ENCODE measurements at places on chromosomes 12 and 14.

- DNase-seq: no peak
Measured at GRCh38 chr12:53378724-53379388, 1.1 kb upstream of the SP1 start.

DNA sequence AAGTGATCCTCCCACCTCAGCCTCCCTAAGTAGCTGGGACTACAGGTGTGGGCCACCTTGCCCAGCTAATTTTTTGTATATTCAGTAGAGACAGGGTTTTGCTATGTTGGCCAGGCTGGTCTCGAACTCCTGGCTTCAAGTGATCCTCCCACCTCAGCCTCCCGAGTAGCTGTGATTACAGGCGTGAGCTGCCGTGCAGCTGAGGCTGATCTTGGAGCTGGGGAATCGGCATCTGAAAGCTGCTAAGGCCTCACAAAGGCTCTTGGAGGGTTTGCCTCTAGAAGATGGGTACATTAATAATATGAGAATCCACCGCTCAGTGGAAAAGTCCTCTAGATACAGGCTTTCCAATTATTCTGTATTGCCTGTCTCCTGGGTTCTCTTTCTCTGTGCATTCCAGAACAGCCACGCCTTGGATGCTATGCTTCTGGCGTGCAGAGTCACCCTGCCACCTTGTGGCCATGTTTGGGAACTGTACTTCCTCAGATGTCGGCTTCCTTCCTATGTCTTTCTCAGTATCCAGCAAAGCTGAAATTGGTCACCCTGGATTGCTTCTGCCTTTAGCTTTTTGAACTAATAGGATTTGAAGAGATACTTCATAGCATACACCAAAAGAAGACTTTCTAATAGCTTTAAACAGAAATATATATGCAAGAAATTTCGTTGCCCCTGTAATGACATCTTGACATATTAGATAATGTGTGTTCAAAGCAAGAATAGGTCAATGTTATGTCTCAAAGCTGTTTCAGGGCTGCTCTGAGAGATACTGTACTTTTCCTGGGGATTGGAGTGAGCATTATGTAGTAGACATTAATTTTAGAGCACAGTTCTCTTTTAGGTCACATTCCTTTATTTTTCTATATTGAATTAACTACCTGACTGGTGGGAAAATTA, 75.4 kb downstream of the SNAPC1 start:
- DNase-seq: peak; percentile 83

DNA sequence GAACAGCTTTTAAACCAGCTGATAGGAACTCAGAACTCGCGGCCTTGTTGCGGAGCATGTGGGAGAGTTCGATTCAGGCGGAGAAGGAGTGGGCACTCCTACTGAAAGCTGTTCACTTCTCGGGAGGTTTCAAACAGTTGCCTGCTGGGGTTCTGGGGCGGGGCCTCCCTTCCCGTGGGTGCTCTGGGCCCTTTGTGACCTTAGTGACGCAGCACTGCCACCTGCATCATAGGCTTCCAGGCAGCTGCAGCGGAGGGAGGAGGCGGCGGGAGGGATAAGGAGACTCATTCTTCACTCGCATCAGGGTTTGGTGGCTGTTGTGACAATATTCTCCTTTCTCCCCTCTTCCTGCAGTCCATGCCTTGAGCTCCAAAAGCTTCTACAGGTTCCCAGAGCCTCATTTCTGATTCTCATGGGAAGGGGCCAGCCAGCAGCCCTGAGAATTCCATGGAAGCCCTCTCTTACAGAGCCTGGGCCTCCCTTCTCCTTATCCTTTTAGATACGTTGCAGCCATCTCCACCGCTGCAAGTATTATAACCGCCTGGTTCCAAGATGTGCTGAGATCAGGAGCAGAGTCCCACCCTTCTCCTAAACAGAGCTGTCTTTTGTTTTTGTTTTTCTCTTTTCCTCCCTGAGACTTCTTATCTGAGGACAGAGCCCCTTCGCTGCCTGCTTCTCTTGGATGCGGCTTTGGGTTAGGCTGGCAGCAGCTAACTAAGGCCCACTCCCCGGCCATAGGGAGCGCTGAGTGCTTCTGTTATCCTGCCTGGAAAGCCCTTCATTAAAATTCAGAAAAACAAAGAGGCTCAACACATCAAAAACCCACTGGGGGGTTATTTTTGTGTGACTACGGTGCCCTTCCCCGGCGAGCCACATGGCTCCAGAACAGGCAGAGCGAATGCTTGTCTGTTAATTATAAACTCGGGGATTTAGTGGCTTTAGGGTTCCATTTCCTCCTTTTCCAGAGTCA, 67.6 kb upstream of the GPATCH2L start:
- no peak for DNase-seq

GRCh38 chr14:91237219-91237618, 7.3 kb downstream of the GPR68 start:
- no peak for DNase-seq

DNA sequence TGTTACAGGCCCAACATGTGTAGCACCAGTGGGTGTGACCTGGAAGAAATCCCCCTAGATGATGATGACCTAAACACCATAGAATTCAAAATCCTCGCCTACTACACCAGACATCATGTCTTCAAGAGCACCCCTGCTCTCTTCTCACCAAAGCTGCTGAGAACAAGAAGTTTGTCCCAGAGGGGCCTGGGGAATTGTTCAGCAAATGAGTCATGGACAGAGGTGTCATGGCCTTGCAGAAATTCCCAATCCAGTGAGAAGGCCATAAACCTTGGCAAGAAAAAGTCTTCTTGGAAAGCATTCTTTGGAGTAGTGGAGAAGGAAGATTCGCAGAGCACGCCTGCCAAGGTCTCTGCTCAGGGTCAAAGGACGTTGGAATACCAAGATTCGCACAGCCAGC, 8.6 kb downstream of the BCL2L14 start:
- no peak for DNase-seq

GRCh38 chr14:45786266-45786665, 533.3 kb upstream of the MIS18BP1 start:
- no peak for DNase-seq
